Astrocyte of the spinal cord (primary cell): ENCODE measurements at places on chromosomes 4 and X.
A peak's percentile ranks its signal among the peaks of the same experiment; 100 is the strongest.

GRCh38 chr4:11542952-11543351 lies 114.3 kb upstream of the HS3ST1 start:
- no peak for DNase-seq

DNA sequence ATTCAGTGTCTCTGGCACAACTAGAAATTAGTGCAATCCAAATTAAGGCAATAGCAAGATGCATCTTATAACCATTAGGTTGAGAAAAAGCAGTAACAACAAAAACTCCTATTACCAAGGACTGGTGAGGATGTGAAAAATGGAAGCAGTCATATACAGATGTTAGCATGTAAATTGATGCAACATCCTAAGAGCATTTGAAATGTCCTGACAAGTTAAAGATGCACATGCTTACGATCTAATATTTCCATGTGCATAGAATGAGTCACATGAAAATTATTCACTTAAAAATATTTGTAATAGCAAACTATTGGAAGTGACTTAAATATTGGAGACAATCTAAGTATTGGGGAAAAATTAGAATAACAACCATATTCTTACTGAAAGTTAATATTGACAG lies 163.0 kb downstream of the FAM13A start:
- DNase-seq = no peak

GRCh38 chr4:8854016-8854415 lies 17.6 kb downstream of the HMX1 start:
- no peak for DNase-seq

- DNase-seq = peak; percentile 70
These were observed 16.8 kb upstream of the NFXL1 start for GRCh38 chr4:47930971-47931804.

GRCh38 chrX:9354918-9355317 lies 109.9 kb upstream of the TBL1X start:
- DNase-seq = no peak

DNA sequence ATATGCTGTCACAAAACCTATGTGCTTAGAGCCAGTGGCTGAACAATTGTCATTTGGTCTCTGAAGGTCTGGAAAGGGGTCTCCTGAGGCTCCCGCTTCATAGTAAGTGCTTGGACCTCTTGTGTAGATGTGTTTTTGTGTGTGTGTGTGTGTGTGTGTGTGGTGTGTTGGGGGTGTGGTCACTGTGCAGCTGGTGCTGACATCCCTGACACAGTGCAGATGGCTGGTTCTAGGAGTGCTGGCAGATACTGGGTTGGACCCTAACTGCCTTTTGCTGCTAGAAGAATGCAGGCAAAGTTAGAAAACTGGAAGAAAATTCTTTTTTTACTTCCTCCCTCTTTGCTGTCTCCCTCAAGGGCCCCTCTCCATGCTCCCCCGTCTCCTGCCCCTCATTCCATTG lies 1872.6 kb downstream of the ARAP2 start:
- DNase-seq = no peak

DNA sequence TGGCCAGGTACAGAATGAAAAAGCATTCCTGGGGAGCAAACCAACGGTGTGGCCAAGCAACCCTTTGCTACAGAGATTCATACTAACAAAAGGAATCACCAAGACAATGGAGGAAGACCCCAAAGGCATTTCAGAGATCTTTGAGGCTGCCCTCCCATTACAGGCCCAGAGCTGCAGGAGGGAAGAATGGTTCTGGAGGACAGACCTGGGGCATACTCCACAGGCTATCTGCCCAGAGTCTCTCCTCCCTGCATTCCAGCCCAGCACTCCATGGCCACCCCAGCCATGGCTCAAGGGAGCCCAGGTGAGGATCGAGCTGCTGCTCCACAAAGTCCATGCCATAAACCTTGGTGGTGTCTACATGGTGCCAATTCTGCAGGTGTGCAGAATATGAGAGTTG lies 81.9 kb downstream of the ATP11C start:
- DNase-seq = no peak

GRCh38 chrX:99833821-99834220 lies 576.3 kb downstream of the PCDH19 start:
- DNase-seq = no peak
